Psoas muscle (tissue), 8 donors: ENCODE measurements at places on chromosomes 7 and 10. TPM values are rescaled to one million over a fixed set of nuclear protein-coding genes. Genes with fewer than 3 reads are reported as not detected.

NYAP1 gene
- total RNA-seq, result 0.08 TPM

DNA sequence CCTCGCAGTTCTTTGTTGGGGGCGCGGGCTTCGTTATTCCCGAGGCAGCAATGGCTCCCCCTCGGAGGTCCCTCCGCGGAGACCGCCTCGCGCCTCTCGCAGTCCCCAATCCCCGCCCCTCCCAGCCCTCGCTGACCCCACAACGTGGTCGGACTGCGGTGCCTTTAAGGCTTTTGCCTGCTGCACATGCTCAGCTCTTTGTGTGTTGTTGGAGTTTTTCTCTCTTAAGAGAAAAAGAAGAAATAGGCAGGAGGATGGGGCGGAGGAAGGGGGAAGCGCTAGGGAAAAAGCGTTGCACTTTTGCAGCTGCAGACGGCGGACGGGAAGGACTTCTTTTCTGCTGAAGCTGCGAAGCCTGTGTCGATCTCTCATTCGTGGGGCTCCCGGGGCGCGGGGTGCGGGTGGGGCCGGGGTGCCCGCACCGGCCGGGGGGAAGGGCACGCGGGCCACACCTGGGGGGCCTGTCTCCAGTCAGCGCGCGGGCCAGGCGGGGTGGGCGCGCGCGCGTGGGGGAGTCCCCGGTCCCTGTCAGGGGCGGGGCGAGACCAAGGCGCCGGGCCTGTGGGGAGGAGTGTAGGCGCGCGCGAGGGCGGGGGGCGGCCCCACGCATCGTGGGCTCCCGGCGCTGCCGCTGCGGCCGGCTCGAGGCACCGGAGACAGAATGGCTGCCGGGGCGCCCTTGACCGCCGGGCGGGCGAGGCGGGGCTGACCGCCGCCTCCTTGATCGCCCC is 445 bp upstream of the ATRNL1 start:
- peak; percentile 50 for DNase-seq

DNA sequence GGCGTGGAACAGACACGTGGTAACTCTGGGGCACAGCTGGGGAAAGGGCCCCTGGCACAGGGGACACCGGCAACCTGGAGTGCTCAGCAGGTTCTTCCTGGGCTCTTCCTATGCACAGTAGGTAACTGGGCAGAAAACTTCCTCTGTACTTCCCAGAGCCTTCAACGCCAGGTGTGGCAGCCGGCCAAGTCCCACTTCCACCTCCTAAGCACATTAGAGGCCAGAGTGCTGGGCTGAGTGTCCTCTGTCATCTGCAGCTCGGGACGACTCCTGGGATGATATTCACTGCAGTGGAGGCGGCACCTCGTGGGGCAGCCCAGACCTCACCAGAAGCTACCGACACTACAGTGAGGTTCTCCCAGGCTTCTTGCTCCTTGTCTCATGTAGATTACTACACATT is 114.5 kb downstream of the LARP4B start:
- no peak for DNase-seq

NPSR1 gene
- not detected for total RNA-seq

DNA sequence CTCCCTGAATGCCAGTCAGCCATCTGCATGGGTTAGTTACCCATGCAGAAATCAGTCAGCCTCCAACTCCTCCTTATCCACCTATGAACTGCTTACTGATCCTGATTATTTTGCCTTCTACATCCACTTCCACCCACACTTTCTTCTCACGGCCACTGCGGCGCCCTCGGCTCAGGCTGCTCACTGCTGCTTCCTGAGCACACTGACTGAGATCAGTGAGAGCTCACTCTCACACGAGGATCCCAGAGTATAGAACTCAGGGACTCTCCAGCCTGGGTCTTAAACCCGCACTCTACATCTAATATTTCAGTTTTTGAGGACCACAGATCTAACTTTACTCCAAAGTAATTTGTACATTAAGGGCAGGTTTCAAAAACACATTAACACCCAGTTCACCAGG is 64.4 kb downstream of the GRB10 start:
- DNase-seq, result no peak

- DNase-seq, result no peak
Observed at GRCh38 chr7:91869661-91870060, 10.8 kb downstream of the MTERF1 start.

BICC1 gene
- total RNA-seq, result 6.9 TPM

DNA sequence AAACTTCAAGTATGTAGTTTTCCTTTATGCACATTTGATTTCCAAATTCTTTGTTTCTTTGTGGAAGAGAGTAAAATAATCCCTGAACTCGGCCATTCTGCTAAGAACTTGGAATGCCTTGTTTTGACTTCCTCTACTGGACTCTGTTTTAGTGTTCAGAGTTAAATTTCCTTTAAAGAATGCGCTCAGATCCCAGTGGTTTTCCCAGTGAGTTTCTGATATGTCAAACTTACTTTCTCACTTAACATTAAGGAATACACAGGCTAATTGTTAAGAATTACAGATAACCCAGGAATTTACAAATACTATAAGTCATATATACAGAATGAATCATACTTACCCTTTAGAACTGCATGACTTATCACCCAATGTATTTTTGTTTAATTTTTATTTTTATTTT is 1067.6 kb upstream of the CELF2 start:
- no peak for DNase-seq
